ENCODE measurements at places on chromosomes 1 and 21. TPM values are rescaled to one million over a fixed set of nuclear protein-coding genes. Genes with fewer than 3 reads are reported as not detected.

The S100A7A gene
- not detected for total RNA-seq

DNA sequence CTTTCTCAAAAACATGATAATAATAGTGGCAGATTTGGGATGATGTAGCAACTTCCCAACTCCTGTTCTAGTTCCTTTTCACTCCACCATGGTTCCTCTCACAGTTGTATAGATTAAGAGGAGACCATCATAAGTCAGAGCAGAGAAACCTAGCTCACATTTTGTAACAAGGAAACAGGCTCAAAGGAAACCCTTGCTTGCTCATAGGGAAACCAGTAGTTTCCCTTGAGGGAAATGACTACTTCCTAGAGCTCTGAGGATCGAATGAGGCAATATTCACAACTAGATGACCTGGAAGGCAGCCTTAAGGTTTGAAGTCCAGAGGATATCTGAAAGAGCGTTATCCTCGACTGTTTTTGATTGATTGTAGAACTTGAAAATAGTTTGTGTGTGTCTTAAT is 76.1 kb upstream of the C8B start:
- no peak for DNase-seq

The GCSAML gene
- total RNA-seq = 0.05 TPM

The SYNC gene
- total RNA-seq = 24.7 TPM

The CEP170 gene
- 44.7 TPM for total RNA-seq

The OR14C36 gene
- total RNA-seq = not detected

The CD1E gene
- not detected for total RNA-seq

DNA sequence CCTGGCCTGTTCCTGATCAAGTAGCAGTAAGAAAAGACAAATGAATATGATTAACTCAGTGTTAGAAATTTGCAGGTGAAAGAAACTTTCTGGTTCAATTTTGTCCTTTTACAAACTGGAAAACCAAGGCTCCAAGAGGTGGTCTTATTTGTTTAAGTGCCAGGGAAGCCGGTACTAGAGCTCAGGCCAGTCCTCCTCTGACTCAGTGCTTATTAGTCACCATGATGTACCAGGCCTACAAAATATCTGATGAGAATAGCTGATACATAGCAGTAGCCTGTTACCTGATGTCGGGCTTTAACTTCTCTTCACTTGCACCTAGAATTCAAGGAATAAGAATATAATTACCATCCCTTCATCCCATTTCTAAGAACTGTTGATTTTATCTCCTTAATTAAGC is 394.8 kb downstream of the LMX1A start:
- DNase-seq = no peak

DNA sequence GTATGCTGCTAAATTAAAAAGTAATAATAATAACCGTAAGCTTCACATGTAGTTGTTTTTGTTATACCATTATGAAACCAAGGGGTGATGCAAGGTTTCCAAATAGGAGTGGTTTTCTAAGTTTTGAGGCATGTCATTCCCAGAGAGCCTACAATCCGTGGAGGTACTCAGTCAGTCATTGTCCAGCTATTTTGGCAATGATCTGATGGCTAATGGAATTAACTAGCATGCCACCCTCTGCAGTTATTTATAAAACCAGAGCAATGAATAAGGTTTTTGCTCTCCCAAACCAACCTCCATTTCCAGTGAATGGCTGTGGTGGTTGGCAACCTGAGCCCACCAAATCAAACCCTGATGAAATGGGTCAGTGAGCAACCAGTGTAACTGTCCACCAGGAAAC is 106.4 kb downstream of the TBX15 start:
- no peak for DNase-seq

The S100A2 gene
- 2.3 TPM for total RNA-seq

The PTPN7 gene
- total RNA-seq = 0.51 TPM

DNA sequence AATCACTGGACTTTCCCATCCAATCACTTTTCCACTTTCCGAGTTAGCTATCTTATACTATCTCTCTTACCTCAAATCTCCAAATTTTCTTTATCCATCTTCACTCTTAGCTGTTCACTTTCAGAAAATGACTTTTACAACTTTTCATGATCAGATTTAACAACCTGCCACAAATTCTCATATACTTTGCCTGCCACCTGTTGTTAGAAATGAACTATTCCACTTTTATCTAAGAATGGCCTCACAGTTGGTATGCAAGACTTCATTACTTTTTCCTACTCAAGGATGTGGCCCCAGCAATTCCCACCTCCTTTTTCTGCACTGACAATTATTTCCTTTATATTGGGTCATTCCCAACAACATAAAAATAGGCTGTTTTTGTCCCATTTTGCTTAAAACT is 93.6 kb upstream of the DEPDC1 start:
- DNase-seq = no peak

- DNase-seq = no peak
Measured at GRCh38 chr1:38558055-38558454, 301.5 kb downstream of the RRAGC start.

- no peak for DNase-seq
Measured at GRCh38 chr1:78672428-78672827, 22.8 kb downstream of the IFI44 start.

DNA sequence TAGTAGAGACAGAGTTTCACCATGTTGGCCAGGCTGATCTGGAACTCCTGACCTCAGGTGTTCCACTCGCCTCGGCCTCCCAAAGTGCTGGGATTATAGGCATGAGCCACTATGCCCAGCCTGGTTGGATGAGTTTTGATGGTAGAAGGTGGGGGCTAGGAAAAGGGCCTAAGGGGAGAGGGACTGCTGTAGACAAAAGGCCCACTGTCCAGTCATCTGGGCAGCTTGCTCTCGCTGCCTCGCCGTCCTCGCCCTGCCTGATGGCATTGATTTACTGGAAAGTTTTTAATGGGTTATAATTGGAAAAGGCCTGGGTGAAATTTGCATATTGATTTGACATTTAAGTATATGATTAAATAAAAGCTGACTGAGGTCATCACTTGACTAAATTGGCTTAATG is 175.1 kb upstream of the CSF3R start:
- no peak for DNase-seq

The MSH4 gene
- total RNA-seq = 0.35 TPM

- no peak for DNase-seq
Measured at GRCh38 chr1:82503822-82504221, 703.1 kb downstream of the ADGRL2 start.

DNA sequence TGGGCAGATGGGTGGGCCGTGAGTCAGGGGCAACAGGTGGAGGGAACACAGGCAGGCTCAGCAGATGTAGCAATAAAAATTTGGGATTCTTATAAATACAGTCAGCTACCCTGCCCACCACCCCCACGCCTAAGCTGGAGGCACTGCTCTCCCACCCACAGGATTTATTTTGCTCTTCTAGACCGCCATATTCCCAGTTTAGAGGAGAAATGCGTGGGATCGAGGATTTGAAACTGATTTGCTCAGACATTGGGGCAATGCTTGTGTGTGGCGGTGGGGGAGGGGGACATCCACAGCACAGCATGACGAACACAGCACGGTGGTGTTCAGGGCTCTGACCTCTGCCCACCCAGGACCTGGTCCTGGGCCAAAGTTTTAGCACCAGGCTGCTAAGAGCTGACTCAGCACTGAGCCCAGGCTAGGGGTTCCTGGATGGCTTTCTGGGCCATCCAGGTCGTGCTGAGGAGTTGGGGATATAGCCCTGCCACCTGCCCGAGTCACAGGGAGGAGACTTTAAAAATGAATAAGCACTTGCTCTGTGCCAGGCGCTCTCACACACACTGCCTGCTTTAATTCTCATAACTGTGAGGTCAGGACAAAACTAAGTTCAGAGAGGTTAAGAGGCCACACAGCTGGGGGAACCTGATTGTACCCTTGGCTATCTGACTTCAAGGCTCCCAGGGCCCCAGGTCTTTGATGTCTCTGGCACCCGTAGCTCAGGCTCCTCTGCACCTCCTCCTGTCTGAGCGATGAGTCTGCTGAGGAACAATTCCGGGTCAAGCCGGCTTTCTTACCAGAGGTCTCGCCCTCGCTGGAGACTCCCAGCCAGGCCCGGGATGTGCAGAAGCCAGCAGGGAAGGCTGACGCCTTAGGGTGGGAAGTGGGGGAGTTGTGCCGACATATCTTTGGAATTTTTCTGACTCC is 29.4 kb upstream of the CSF1 start:
- no peak for DNase-seq

The HYI gene
- 20.2 TPM for total RNA-seq

DNA sequence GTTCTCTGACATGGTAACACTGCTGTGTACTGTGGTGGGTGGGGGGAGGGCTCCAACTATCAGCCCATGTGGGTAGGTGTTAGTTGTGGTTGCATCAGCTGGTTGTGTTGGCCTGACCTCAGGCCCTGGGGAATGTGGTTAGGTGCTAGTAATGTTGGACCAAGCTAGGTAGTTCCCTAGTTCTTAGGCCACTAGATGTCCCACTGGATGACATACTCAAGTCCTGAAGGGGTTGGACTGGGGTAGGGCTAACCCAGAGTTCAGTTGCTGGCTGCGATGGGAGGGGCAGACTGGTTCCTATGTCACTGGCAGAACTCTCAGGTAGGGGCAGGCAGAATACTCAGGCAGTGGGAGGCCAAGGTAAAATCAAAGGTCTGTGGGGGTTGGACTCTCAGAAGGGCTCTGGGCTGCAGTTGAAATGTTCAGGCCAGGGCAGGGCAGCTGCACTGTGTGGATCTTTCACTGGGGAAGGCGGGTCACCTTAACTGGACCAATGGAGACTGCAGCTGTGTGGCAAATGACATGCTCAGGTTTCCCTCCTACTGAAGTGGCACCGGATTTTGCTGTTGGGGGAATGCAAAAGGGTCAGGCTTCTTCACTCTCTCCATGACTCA is 870.7 kb downstream of the LRRIQ3 start:
- DNase-seq = no peak

The KRTAP7-1 gene
- not detected for total RNA-seq

- DNase-seq = no peak
Measured at GRCh38 chr1:87673309-87673708, 344.6 kb downstream of the LMO4 start.

The VHLL gene
- total RNA-seq = not detected

DNA sequence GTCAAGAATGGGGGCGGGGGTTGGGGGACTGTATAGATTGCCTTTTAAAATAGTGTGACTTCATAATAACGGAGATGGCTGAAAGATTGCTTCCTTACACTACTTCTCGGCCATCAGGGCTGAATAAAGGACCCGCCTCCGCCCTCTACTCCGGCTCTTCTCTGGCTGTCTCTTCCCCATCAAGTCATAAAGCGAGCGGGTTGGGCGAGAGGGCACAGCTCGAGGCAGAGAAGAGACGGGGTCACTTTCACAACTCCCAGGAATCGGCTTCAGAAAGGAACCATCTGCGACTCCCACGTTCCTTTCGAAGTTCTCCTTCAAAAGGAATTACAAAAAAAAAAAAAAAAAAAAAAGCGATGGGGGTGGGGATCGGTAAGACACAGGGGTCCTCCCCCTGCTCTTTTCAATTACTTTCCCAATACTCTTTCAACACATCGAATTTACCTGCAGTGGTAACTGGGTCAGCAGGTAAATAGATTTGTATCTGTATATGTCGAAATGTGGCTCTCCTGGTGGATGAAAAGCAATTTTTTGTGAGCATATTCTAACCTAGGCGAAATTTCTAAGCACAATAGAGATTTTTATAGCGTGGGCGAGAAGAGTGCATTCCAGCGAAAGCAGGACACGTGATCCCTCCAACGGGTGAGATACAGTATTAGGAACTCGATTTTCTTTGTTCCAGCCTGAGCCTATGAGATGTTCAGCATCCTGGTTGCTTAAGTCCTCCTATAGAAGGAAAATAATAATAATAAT is 2.0 kb downstream of the LRRC7 start:
- no peak for DNase-seq

DNA sequence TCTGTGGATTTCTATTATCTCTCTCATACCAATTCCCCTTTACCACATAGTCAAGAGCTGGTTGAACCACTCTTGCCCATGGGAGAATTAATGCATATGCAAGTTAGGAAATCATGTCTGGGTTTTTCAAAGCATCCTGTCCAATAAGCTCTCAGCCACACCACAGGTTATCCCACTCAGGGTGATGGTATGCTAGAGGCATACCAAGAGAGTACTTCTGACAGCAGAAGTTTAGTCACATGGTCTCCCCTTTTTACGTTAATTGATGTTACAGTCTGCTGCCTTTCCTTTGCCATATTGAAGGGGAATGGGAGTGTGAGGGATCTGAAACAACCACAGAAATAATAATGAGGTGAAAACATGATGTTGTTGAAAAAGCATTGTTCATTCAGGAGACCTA is 135.8 kb upstream of the PBX1 start:
- no peak for DNase-seq

The STIL gene
- total RNA-seq = 0.73 TPM

DNA sequence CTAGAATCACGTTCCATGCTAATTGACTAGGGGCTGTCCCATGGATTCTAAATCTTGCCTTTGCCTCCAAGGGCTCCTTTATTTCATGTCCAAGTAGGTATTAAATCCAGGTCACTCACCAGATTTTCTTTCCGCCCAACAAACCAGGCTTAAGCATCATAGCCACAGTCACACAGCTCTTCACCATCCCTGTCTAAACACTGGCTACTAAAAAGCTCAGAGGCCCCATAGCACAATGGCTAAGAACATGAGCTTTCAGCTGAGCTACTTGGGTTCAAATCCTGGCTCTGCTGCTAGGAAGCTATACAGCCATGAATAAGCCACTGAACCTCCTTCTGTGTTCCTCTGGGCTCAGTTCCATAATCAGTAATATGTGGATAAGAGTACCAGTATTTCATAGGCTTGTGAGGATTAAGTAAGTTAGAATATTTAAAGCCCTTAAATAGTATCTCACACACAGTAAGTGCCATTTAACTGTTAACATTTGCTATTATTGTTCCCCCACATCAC is 277.2 kb upstream of the GJB5 start:
- DNase-seq = no peak

DNA sequence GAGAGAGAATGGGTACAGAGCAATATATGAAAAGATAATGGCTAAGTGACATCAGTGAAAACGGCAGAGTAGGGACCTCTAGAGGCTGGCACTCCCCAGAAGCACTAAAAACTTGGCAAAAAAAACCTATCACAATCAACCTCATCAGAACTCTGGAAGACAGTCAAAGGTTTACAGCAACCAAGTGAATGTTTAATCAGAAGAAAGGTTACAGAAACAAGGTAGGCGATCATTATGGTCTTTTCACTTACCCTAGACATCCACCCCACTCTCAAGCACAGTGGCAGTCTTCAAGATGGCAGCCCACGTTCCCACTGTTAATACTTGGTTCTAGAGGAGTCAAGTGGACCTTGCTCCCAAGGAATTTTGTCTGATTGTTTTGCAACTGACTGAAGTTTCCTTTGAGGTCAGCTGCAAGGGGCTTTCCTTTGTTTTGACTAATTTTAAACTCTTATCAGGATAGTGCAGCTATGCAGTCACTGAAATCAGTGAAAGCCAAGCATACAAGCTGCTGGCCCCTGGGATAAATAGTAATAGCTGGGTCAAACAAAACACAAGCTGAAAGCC is 7.2 kb downstream of the KIFAP3 start:
- no peak for DNase-seq

DNA sequence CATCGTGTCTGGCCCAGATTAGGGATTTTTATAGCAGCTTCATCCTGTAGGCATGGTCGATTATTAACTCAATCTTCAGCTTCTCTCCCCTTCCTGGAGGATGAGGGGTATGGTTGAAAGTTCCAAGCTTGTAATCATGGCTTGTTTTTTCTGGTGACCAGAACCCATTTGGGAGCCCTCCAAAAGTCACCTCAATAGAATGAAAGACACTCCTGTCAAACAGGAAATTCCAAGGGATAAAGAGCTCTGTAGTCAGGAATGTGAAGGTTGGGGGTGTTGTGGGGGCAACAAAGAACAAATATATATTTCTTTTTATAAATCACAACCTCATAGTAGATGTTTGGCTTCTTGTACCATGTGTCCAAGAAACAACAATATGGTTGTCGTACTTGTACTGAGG is 212.7 kb upstream of the ESRRG start:
- no peak for DNase-seq

The DAB1 gene
- total RNA-seq = 9.0 TPM

Measured in Right ventricle myocardium inferior (tissue), 1 donor.